ENCODE measurements at places on chromosomes 7 and 10.

GRCh38 chr7:156118248-156118645 is 306.0 kb upstream of the SHH start:
- DNase-seq: no peak

DNA sequence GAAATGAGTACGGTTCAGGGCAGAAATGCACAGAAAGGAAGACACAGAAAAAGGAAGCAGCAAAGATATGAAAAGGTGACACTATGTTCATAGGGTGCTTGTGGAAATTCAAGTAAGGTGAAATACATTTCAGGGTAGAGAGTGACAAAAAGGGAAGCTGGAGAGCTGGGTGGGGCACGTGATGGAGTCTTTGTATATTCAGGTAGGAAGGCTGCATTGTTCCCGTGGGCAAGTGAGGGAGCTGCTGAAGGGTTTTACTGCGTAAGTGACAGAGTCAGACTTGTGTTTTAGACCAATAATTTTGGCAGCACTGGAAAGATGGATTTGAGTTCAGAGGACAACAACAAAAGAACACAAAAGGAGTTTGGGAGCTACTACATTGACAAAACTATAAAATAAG is 35.3 kb upstream of the ANK3 start:
- no peak for DNase-seq

DNA sequence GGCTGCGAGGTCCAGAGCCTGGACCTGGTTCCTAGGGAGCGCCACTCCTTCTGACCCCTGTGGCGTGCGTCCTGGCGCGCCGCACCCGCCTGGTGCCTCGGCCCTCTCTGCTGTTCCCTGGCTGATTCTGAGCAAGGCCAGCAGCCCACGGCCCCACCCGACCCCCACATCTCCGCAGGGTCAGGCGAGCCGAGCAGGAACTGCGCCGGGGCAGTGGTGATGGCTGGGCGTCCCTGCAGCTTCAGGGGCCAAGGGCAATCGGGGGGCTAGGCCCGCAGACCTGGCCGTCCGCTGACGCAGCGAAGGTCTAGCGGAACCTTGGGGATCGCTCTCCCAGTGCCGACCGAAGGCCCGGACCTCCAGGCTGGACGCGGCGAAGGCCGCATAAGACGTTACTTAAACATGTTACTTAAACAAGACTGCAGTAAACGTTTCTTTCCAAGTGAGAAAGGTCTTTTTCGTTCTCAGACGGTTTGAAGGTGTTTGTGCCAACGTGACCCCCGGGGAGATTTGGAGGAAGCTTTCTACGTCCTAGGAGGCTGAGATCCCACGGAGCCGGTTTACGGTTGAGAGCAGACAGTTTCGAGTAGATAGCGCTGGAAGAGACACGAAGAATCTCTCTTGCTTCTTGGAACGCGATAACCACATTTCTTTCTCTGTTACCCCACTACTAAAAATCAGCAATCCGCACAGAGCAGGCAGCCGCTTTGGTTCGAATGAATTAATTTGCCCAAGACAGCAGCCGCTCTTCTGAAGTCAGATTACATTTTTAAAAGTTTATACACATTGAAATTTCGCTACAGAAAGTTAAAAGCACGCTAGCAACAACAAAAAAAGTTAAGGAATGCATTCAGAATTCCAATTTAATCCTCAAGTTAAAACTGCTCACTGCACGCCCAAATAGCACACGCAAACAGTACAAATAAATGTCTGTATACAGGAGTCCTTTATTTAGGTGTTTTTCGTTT is 4.9 kb upstream of the NKX2-3 start:
- DNase-seq: peak; percentile 15

GRCh38 chr7:6385110-6385781 is 62.5 kb downstream of the DAGLB start:
- peak; percentile 97 for DNase-seq

GRCh38 chr10:101478956-101479355 is 109.1 kb downstream of the POLL start:
- DNase-seq: no peak

GRCh38 chr7:115693779-115694178 is 336.8 kb downstream of the TFEC start:
- no peak for DNase-seq

DNA sequence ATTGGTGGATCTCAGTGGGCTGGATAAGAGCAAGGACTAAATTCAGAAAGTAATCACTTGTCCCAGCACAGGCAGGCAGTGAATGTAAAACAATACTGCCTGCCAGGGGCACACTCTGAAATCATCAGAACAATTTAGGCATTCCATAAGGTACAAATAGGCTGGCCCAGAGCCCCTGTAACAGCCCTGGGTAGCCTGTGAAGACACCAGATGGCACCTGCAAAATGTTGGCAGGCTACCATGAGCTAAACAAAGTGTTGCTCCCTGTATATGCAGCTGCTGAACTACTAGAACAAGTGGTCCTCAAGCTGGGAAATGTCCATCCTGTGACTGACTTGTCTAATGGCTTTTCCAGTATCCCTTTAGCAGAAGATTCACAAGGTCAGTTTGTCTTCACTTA is 3.0 kb upstream of the PRSS37 start:
- DNase-seq: no peak

GRCh38 chr7:2289111-2289586 is 25.1 kb downstream of the SNX8 start:
- no peak for DNase-seq

DNA sequence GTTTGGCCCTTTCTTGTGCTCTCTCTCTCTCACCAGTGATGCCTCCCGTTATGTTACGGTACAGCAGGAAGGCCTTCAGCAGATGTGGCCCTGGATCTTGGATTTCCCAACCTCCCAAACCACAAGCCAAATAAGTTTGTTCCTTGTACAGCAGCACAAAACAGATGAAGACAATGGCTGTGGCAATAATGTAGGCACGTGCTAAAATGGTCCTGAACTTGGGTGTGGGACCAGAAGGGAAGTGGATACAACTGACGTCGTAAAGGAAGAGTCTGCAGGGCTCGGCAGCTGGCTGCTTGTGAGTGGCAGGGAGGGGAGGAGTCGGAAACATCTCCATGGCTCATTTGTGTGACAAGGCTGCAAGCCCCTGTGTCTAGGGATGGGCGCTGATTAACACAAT is 26.8 kb downstream of the PROSER2 start:
- DNase-seq: peak; percentile 64

DNA sequence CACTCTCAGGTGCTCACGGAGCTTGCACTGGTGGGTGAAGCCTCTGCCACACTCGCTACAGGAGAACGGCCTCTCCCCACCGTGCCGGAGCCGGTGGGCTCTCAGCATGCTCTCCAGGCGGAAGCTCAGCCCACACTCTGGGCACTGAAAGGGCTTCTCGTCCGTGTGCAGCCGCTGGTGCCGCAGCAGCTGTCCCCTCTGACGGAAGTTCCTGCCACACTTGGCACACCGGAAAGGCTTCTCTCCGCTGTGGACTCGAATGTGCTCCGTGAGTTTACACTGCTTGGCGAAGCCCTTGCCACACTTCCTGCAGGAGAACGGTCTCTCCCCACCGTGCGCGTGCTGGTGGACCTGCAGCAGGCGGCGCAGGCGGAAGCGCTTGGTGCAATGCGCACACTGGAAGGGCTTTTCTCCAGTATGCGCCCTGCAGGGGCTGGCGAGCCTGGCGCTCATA is 19.3 kb downstream of the ZNF786 start:
- no peak for DNase-seq

GRCh38 chr7:74568658-74569057 is 88.9 kb upstream of the GTF2I start:
- DNase-seq: no peak

GRCh38 chr10:86944907-86945306 is 12.5 kb downstream of the MMRN2 start:
- no peak for DNase-seq

GRCh38 chr10:100653957-100654781 is 91.2 kb upstream of the PAX2 start:
- peak; percentile 23 for DNase-seq

DNA sequence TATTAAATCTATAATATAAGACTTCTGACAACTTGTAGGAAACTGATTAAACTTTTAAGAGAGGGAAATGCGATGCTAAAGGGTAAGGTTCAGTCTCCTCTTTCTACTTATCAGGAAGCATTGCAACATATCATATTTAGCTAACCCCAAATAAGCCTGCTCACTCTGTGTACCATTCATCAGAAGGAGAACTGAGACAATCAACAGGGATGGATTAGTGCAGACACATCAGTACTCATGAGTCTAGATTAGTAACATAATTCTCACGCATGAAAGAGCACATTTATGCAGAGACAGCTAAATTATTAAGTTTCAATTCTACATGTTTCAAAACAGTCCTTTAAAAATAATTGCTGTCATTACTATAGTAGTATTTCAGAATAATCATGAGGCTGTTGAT is 354.2 kb upstream of the ZWINT start:
- DNase-seq: no peak

GRCh38 chr7:53358269-53358668 is 322.8 kb downstream of the POM121L12 start:
- DNase-seq: no peak

GRCh38 chr10:77328272-77328816 is 309.3 kb downstream of the KCNMA1 start:
- DNase-seq: peak; percentile 3

DNA sequence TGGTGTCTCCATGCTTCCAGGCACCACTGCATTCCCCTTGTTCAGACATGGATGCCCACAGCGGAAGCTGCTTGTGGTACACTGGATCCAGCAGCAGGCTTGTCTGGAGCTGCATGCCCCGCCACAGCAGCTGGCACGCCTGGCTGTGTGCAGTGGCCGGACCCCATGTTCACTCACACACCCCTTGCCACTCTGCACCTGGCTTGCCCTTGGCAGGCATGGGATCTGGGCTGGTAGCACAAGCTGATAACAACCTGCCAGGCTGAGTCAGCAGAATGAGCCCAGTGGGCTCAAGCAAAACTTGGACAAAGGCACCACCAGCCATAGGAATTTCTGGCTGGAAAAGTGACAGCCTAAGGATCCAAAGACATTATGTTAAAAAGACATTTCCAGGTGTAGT is 91.8 kb upstream of the TMEM168 start:
- no peak for DNase-seq

DNA sequence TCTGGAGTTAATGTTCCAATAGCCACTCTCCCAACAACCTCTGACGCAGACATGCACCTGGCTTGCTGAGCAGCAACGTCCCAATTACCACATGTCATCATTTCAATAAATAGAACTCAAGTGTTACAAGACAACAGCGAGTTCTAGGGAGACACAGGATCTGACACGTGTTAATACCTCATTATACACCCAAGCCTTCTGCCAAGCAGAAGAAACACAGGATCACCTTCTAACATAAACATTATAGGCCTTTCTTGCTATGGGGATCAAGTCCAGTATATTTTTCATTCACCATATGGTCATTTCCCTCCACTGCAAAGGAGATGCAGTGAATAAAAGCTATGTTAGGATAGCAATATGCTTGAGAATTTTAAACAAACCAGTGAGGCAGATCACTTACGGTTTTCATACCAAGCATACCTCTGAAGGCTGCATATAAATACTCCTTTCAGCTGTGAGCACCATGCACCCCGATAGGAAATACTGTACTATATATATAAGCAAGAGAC is 74.2 kb downstream of the JAZF1 start:
- no peak for DNase-seq

DNA sequence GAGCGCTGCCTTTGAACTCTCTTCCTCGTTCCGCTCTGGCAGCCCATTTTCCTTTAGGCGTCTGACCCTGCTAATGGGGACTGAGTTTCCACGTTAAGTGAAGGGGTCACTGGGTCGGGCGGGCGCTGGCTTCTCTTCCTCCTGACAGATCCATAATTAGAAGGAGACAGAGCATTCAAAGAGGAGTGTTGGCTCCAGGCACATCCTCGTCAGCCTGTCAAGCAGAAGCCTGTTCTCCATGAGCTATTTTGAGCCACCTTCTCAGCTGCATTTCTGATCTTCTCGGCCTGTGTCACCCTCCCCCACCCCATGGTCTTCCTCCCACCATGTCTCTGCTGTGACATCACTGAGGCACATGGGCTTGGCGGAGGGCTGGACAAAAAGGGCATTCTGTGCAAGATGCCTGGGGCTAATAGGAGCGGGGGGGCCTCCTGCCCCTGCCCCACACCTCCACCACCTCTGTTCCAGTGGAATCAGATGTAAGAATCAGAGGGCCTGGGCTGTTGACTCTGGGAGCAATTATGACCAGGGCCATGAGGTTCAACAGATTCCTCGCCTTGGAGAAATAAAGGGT is 248.1 kb downstream of the PLXNA4 start:
- DNase-seq: no peak

DNA sequence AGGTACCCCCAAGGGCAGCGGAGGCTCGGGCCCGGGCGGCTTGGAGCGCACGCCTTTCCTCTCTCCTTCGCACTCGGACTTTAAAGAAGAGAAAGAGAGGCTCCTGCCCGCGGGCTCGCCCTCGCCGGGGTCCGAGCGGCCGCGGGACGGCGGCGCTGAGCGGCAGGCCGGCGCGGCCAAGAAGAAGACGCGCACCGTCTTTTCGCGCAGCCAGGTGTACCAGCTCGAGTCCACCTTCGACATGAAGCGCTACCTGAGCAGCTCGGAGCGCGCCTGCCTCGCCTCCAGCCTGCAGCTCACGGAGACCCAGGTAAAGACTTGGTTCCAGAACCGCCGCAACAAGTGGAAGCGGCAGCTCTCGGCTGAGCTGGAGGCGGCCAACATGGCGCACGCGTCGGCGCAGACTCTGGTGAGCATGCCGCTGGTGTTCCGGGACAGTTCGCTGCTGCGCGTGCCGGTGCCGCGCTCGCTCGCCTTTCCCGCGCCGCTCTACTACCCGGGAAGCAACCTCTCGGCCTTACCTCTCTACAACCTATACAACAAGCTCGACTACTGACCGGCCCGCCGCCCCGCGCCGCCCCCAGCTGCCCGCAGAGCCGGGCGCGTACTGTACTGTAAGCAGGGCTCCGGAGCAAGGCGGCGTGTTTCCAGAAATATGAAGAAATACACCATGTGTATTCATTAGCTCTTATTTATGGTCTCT is 1.8 kb downstream of the HMX2 start:
- peak; percentile 33 for DNase-seq
